Progenitor cell of endocrine pancreas (in vitro differentiated cells): ENCODE measurements at places on chromosomes 7 and 10.

DNA sequence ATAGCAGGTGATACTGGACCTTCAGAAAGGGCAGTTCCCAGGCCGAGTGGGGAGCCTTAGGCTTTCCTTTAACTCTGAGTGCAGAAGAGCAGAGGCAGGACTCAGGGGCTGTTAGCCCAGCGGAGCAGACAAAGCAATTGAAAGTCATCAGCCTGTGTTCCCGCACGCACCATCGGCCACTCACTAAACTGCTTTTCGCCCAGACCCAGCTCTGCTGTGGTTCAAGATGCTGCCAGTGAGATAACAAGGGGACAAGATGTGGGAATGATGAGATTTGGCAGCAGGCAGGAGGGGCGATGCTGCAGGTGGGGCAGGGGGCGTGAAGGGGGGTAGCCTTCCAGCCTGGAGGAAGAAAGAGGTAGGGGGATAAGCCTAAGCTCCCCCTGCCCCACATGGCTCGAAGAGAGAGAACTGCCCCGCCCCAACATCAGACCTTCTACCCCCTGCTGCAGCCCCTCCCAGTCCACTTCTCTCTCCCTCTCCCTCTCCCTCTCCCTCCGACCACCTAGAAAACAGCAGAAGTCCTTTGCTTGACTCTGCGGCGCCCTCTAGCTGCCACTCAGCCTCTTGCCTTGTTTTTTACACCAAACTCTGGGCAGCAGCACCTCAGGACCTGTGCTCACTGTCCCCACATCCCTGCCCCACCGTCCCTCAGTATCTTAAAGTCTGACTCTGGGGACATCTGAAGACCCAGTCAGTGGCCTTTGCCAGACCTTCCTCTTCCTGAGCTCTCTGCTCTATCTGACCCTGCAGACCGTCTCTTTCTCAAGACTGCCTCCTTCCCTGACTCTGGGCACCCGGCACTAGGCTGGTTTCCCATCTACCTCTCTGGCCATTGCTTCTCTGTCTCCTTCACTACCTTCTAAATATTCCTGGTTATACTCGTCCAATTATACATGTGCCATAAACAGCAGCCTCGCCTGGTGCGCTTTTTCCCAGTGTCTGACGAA lies 110.5 kb downstream of the C10orf105 start:
- DNase-seq: peak; percentile 73

- no peak for DNase-seq
These were observed 7.2 kb upstream of the NRP1 start for GRCh38 chr10:33341637-33342036.

GRCh38 chr7:18770822-18771221 lies 275.3 kb downstream of the HDAC9 start:
- no peak for DNase-seq

- no peak for DNase-seq
These were observed 36.9 kb upstream of the AQP1 start for GRCh38 chr7:30874656-30875302.

- DNase-seq: no peak
These were observed 35.7 kb downstream of the WIPI2 start for GRCh38 chr7:5225616-5226290.

DNA sequence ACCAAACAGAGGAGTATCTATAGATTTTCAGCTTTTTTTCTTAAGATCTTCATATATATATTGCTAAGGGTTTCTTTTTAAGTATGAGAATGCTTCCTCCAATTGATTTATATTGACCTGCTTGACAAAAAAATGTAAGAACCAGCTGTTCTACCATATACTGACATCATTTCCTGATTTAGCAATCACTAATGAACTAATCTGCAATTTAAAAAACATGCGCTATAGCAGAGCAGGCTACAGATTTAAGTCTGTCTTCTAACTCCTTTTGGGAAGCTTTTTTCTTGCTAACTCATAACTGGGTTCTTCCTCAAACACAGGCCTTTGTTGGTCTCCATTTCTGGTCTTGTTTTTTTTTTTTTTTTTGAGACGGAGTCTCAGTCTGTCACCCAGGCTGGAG lies 33.2 kb downstream of the ABCC2 start:
- DNase-seq: no peak

DNA sequence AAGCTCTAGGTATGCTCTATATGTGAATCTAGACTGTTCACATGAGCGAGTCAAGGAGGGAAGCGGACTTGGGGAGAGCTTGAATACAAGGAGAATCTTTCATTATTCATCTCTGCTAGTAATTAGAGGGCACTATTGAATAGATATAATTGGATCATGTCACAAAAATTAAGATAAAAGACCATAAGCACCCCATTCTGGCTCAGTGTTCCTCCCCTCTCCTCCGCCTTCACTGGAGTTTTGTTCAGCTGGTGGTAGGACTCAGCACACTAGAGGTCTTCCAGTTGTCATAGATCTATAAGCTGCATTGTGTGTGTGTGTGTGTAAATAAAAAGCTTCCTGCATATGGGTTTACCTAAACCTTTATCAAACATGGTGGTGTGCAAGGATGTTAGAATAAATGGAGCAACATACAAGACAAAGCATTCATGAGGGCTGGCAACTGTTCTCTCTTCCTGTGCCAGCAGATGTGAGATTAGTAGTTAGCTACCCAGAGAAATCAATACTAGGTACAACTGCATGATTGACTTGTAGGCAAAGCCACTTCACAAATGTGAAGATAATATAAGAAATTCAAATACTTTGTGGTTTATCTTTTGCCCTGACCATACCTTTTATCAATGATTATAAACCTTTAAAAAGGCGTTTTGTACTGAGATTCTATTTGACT lies 142.6 kb downstream of the CREB5 start:
- no peak for DNase-seq

DNA sequence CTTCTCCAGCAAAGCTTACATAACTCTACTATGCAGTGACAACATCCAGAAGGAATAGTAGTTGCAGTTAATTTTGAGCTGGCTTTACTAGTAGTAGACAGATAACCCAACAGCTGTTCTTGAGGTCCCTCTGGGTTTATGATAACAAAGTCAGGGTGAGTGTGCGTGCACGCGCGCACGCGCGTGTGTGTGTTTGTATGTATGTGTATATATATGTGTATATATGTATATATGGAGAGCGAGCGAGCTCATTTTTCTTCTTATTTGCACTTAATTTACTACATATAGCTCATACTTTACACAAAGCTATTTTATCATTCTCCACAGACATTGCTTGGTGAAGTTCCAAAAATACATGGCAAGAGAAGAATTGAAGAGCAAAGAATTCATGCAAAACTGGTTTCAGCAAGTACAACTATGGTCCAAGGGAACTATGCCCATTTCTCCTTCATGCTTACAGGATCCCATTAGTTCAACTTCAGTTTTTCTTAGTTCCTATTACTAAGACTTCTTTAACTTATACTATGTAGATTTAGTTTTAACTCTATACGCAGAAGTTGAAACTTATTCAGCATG lies 105.9 kb upstream of the TMEM168 start:
- DNase-seq: no peak

DNA sequence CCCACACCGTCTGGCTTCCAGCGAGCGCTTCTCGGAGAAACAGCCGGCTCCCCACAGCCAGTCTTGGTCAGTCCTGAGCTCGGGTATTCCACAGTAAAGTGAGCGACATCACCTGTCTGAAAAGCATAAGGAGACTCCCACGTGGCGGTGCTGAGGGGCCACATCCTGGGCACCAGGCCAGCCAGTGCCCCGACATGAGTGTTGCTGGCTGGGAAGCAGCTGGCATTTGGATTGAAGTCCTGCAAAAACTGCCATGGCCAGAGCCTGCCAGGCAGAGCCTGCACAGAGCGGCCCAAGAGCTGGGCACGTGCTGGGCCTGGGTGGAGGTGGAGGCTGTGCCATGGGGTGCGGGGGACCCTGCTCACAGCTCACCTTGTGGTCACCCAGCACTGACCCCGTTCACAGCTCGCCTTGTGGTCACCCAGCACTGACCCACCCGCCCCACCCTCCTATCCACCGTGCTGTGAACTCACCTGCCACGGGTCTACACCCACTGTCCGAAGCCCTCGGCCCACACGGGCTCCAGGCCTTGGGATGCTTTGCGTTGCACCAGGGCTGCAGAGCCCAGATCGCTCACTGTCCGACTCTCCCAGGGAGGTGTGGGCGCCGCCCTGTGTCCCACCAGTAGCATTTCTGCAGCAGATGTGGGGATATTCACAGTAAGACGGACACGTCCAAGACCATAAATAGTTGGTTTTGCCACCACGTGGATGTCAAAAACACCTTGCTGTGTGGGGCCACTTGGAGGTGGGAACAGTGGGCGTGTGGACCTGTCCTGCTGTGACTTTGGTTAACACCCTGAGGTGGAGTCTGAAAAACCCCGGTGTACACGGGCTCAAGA lies 48.8 kb downstream of the PITRM1 start:
- no peak for DNase-seq

- no peak for DNase-seq
These were observed 49.6 kb downstream of the ARID5B start for GRCh38 chr10:61951144-61951483.

- no peak for DNase-seq
These were observed 187.6 kb upstream of the NEBL start for GRCh38 chr10:21084700-21085099.
